Activated naive CD8-positive, alpha-beta T cell treated with anti-CD3 and anti-CD28 coated beads, Interleukin-2, amount 10 ng/mL, durations not matched to agents 7 days and 5 days (primary cell): ENCODE measurements at places on chromosomes 5 and 9. TPM values are rescaled to one million over a fixed set of nuclear protein-coding genes. Genes with fewer than 3 reads are reported as not detected.
A peak's percentile ranks its signal among the peaks of the same experiment; 100 is the strongest.

The PTPRD gene
- total RNA-seq = not detected

The MSX2 gene
- total RNA-seq = not detected

The ANGPTL2 gene
- total RNA-seq = not detected

The NEURL1B gene
- total RNA-seq = 3.0 TPM

GRCh38 chr5:140317859-140318258, 15.0 kb upstream of the PFDN1 start:
- no peak overlapping the region for H3K4me3 ChIP-seq
- H3K36me3 ChIP-seq = peaks cover 1% of the 10 kb centered on the region
- peaks cover 7% of the 10 kb centered on the region for H3K27me3 ChIP-seq
- H3K4me1 ChIP-seq = peaks cover 13% of the 10 kb centered on the region
- no peak overlapping the region for H3K27ac ChIP-seq
- no peak for DNase-seq

- DNase-seq = no peak
- no peaks in the 10 kb centered on the region for H3K4me1 ChIP-seq
- no peak overlapping the region for H3K27ac ChIP-seq
- H3K27me3 ChIP-seq = peaks cover 3% of the 10 kb centered on the region
- H3K4me3 ChIP-seq = no peak overlapping the region
- no peaks in the 10 kb centered on the region for H3K36me3 ChIP-seq
Observed at GRCh38 chr9:4415281-4415680, 75.0 kb upstream of the SLC1A1 start.

DNA sequence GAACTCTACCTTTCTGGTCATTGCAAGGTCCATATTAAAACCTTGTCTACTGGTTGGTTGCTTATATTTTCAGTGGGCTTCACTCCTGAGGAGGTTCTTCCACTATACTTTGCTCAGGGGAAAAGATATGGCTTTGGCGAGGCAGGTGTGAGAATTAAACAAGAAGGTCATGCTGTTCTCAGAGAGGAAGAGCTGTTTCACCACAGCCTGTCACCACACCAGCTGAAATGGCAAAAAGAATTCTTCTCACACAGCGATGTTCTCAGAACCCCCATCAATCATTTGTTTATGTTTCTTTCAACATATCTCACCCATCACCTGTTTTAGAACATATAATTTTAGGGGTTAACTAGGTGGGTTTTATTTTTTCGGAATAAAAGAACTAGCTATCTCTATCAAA, 38.6 kb downstream of the CAPSL start:
- peaks cover 61% of the 10 kb centered on the region for H3K4me1 ChIP-seq
- H3K36me3 ChIP-seq = peaks cover 8% of the 10 kb centered on the region
- peak overlapping the region; percentile 37 for H3K27ac ChIP-seq
- H3K27me3 ChIP-seq = no peaks in the 10 kb centered on the region
- DNase-seq = no peak

GRCh38 chr9:98571643-98572042, 137.1 kb downstream of the GABBR2 start:
- H3K4me3 ChIP-seq = no peak overlapping the region
- no peak overlapping the region for H3K27ac ChIP-seq
- H3K27me3 ChIP-seq = peaks cover 38% of the 10 kb centered on the region
- H3K36me3 ChIP-seq = no peaks in the 10 kb centered on the region
- no peak for DNase-seq

DNA sequence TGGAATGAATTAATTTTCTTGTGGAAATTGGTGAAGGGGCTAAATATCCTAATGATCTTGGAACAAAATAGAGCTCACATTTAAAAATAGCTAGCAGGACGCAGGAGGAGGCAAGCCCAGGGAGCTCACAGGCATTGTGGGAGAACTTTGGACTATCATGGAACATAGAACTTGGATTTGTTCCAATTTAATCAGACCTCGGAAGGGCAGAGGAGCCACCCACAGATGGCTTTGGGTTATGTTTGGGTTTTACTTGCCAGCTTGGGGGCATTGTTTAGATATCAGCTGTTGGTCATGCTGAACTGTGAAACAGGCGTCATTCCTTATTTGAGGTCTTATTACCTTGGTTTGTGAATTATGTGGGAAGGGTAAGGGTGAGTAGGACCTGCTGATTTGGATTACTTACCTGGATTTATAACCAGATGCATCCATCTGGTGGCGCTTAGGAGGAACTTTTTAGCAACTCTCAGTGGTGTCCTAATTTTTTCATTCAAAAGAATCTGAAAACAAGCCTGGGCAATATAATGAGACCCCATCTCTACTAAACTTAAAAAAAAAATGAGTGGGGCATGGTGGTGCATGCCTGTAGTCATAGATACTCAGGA, 14.1 kb upstream of the PTGR1 start:
- DNase-seq = no peak
- H3K4me3 ChIP-seq = no peak overlapping the region
- no peaks in the 10 kb centered on the region for H3K36me3 ChIP-seq
- peaks cover 19% of the 10 kb centered on the region for H3K27me3 ChIP-seq
- no peaks in the 10 kb centered on the region for H3K4me1 ChIP-seq

- peaks cover 28% of the 10 kb centered on the region for H3K36me3 ChIP-seq
- no peak for DNase-seq
- no peak overlapping the region for H3K4me3 ChIP-seq
- H3K27ac ChIP-seq = peak overlapping the region; percentile 3
Observed at GRCh38 chr5:150401076-150401375, 11.7 kb downstream of the CD74 start.

- H3K4me1 ChIP-seq = peaks cover 4% of the 10 kb centered on the region
- no peak overlapping the region for H3K4me3 ChIP-seq
- no peaks in the 10 kb centered on the region for H3K27me3 ChIP-seq
- no peak overlapping the region for H3K27ac ChIP-seq
Observed at GRCh38 chr5:157471709-157472108, 11.7 kb downstream of the NIPAL4 start.

- H3K27ac ChIP-seq = no peak overlapping the region
- DNase-seq = no peak
- no peak overlapping the region for H3K4me3 ChIP-seq
- no peaks in the 10 kb centered on the region for H3K4me1 ChIP-seq
Observed at GRCh38 chr5:71892641-71893365, 173.7 kb downstream of the CARTPT start.

DNA sequence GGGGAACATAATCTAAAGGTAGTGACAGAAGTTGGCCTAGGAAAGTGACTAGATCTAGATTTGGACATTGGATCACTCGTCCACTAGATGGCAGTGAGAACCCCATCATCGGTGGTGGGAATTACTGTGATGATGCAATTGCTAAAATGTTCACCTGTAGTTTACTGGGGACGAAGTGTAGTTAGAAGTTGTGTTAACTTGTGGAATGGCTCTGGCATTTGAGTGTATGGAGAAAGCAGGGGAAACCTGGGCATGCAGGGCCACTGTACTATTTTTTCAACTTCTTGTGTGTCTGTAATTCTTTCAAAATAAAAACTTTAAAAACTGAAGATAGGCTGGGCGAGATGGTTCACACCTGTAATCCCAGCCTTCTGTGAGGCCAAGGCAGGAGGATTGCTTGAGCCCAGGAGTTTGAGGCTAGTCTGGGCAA, 75.5 kb downstream of the PHAX start:
- H3K27me3 ChIP-seq = peaks cover 2% of the 10 kb centered on the region
- H3K36me3 ChIP-seq = peaks cover 3% of the 10 kb centered on the region
- H3K27ac ChIP-seq = peak overlapping the region; percentile 60
- H3K4me3 ChIP-seq = peak overlapping the region; percentile 5
- peaks cover 13% of the 10 kb centered on the region for H3K4me1 ChIP-seq

GRCh38 chr9:4563105-4563504, 72.8 kb downstream of the SLC1A1 start:
- H3K4me3 ChIP-seq = peak overlapping the region; percentile 6
- peaks cover 8% of the 10 kb centered on the region for H3K27me3 ChIP-seq

DNA sequence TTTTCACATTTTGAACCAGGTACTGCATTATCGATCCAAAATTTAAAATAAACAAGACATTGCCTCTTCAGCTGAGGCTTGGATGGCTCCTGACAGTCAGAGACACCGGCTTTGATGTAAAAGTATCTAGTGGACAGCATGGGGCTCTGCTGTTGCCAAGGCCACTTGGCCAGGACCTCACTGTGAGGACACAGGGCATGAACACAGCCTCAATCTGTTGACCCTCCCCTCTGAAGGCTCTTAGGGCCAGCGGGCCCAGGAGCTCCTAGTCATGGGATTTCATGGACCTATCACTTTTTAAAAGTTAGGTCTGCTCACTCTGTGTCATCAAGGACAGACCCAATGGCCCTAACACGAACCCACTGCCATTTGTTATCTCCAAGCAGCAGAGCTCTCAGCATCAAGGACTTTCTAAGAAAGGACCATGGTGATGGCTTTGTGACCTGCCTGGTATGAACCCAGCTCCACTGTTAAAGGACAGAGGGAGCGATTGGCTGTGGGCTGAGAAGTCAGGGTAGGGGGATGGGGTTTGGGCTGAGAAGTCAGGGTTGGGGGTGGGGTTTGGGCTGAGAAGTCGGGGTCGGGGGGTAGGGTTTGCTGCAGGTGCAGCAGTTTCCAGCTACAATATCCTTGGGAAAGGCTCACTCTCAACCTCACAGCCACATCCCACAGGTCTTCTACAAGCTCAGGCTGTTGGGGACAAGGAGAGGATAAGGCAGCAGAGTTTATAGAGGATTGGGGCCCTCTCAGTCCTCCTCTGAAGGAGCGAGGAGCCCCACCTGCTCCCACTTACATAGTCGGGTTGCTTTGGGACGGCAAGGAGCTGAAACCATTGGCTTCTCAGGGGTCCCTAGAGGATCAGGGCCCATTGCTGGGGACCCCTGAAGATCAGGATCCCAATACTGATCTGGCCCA, 146.8 kb downstream of the BARX1 start:
- no peaks in the 10 kb centered on the region for H3K4me1 ChIP-seq
- no peak overlapping the region for H3K27ac ChIP-seq
- H3K36me3 ChIP-seq = no peaks in the 10 kb centered on the region
- H3K4me3 ChIP-seq = no peak overlapping the region

DNA sequence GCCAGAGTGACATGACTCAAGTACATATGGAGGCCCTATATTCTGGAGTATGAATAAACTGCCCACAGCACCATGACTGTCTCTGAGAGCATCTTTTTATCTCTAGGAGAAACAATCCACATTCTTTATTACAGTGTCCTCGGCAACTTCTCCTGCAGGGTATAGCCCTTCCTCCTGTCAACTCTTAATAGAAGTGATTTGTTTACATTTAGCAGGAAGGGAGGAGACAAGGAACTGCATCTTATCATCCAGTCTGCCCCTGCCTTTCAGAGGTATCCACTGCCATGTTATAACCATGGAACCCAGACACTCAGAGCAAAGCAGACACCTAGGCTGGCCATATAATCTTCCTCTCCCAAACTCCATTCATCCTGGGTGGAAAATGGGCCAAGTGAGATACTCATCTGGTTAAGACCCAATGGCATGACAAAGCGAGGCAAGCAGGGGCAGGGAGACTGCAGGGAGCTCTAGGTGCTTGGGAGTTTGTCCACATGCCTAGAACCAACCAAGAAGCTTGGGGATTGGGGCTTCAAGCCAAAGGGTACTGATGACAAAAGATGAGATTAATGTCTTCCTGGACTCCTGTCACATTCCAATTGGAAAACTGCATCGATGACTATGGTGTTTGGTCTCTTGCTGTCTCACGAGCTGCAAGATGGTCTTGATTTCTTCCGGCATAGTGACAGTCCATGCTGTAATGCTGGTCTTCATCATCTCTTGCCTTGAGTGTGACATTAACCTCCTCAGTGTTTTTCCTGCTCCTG, 620.5 kb upstream of the KLF4 start:
- no peak for DNase-seq
- no peaks in the 10 kb centered on the region for H3K36me3 ChIP-seq
- H3K27ac ChIP-seq = no peak overlapping the region
- no peak overlapping the region for H3K4me3 ChIP-seq

DNA sequence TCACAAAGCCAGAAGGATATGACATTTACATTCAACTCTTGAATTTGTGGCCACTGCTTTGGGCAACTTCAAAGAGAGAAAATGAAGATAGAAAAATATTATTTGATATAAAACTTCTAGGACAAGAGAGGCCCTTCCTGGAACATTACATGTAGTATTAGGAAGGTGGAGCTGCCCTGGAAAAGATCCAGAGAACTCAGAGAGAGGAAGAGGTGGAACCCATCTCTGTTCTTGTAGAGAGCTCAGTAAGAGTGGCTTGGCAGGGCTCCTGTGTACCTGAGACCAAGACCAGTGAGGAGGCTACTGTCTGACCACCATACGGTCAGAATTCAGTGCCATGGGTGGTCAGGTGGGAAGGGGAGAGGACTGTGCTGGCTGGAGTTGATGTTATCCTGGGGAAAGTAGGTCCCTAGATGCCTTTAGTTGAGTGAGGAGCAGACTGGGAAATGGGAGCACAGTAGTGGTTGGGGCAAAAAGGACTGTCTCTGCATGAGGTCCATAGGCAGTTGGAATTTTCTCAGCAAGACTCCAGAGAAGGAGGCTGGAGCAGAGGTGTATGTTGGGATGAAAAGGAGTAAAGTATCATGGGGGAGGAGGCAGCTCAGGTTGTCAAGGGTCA, 7.6 kb downstream of the TGFBI start:
- H3K4me3 ChIP-seq = peak overlapping the region; percentile 67
- no peaks in the 10 kb centered on the region for H3K36me3 ChIP-seq
- peak overlapping the region; percentile 80 for H3K27ac ChIP-seq
- H3K4me1 ChIP-seq = peaks cover 21% of the 10 kb centered on the region
- DNase-seq = no peak

GRCh38 chr5:76524868-76525267, 98.3 kb downstream of the F2RL2 start:
- no peak overlapping the region for H3K27ac ChIP-seq
- H3K36me3 ChIP-seq = peaks cover 10% of the 10 kb centered on the region
- peaks cover 28% of the 10 kb centered on the region for H3K4me1 ChIP-seq
- H3K4me3 ChIP-seq = no peak overlapping the region
- no peak for DNase-seq

- no peak overlapping the region for H3K4me3 ChIP-seq
- H3K27ac ChIP-seq = no peak overlapping the region
- peaks cover 3% of the 10 kb centered on the region for H3K36me3 ChIP-seq
- H3K4me1 ChIP-seq = peaks cover 54% of the 10 kb centered on the region
- H3K27me3 ChIP-seq = peaks cover 5% of the 10 kb centered on the region
Observed at GRCh38 chr5:1788200-1788599, 11.4 kb downstream of the MRPL36 start.

- no peak overlapping the region for H3K4me3 ChIP-seq
- no peak overlapping the region for H3K27ac ChIP-seq
- no peaks in the 10 kb centered on the region for H3K27me3 ChIP-seq
Observed at GRCh38 chr9:75909776-75910175, 19.3 kb downstream of the PCSK5 start.

GRCh38 chr9:126671381-126671831, 57.7 kb downstream of the LMX1B start:
- no peak overlapping the region for H3K4me3 ChIP-seq
- H3K27me3 ChIP-seq = peaks cover 50% of the 10 kb centered on the region
- H3K27ac ChIP-seq = no peak overlapping the region

- H3K4me1 ChIP-seq = peaks cover 21% of the 10 kb centered on the region
- H3K4me3 ChIP-seq = no peak overlapping the region
- H3K27me3 ChIP-seq = peaks cover 2% of the 10 kb centered on the region
- H3K36me3 ChIP-seq = peaks cover 38% of the 10 kb centered on the region
- no peak for DNase-seq
- no peak overlapping the region for H3K27ac ChIP-seq
Observed at GRCh38 chr5:157516626-157517325, 56.8 kb downstream of the NIPAL4 start.

GRCh38 chr5:85049020-85049419, 664.3 kb upstream of the EDIL3 start:
- H3K36me3 ChIP-seq = no peaks in the 10 kb centered on the region
- H3K4me1 ChIP-seq = no peaks in the 10 kb centered on the region
- no peak overlapping the region for H3K27ac ChIP-seq
- no peaks in the 10 kb centered on the region for H3K27me3 ChIP-seq
- DNase-seq = no peak
